Mesendoderm (in vitro differentiated cells): ENCODE measurements at places on chromosomes 12 and 14.

DNA sequence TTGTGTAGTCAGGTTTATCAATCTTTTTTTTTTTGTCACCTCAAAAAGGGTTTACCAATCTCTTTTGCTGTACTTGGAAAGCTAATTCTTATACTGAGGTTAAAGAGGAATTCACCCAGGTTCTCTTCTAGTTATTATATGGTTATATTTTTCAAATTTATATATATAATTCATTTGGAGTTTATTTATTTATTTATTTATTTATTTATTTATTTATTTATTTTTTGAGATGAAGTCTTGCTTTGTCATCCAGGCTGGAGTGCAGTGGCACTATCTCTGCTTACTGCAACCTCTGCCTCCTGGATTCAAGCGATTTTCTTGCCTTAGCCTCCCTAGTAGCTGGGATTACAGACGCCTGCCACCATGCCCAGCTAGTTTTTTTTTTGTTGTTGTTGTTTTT, 73.8 kb downstream of the GPR135 start:
- no peak for DNase-seq

DNA sequence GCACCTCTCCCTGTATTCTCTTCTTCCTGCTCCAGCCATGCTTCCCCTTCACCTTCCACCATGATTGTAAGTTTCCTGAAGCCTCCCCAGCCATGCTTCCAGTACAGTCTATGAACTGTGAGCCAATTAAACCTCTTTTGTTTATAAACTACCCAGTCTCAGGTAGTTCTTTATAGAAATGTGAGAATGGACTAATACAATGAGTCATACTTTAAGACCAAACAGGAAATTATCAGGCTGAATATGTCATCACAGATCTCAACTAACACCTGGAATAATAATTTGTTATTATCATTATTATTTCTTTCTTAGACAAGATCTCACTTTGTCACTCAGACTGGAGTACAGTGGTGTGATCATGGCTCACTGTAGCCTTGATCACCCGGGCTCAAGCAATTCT, 85.4 kb downstream of the KCNMB4 start:
- DNase-seq = no peak

- no peak for DNase-seq
Measured at GRCh38 chr12:21989819-21990412, 48.7 kb upstream of the ABCC9 start.

GRCh38 chr12:53965281-53966084, 7.4 kb upstream of the HOXC11 start:
- peak; percentile 71 for DNase-seq

DNA sequence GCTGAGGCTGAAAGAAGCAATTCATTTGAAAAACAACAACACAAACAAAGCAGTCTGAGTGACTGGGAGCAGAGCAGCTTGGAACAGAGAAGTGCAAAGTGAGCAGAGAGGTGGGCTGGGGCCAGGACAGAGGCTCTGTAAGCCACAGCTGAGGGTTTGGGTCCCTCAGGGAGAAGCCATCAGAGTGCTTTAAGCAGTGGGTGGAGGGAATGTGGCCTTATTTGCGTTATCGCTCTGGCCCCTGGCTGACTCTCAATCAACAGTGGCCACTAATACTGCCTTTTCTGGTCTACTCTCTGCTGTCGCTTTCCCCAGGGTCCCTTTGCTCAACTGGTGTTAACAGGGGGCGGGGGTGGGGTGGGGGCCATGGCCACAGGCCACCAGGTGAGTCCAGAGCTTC, 44.2 kb downstream of the IRF2BPL start:
- no peak for DNase-seq

GRCh38 chr12:96906849-96907670, at the start of gene NEDD1:
TSS of gene NEDD1 (plus strand) at chr12:96907257. CDS start at chr12:96909760, 2,503 bp downstream.
- peak; percentile 94 for DNase-seq

- no peak for DNase-seq
Measured at GRCh38 chr14:88043529-88044443, 38.9 kb downstream of the GPR65 start.

DNA sequence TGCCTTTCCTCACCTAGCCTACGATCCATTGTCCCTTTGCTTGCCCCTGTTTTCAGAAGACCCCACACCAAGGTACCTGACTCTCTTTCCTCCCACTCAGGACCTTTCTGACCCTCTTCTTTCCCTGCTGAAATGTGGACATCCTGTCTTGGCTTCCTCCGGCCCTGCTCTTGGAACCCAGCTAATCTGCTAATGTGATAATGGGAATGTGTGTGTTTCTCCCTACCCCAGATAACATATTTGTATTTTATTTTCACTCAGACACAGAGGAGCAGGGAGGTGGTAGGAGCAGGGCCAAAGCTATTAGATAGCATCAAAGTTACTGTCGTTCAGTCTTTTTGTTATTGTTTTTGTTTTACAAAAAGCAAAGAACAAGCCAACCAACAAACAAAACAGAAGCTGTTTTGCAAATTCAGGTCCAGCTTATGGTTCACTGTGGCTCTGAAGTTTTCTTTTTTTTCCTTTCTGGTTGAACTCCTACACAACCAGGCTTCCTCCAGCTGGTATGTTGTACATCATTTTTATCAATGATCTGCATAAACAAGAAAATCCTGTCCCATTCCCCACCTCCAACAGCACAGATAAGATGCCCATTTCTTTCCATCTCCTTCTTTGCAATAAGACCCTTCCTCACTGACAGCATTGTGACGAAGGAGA, 137.3 kb downstream of the C12orf75 start:
- DNase-seq = no peak

DNA sequence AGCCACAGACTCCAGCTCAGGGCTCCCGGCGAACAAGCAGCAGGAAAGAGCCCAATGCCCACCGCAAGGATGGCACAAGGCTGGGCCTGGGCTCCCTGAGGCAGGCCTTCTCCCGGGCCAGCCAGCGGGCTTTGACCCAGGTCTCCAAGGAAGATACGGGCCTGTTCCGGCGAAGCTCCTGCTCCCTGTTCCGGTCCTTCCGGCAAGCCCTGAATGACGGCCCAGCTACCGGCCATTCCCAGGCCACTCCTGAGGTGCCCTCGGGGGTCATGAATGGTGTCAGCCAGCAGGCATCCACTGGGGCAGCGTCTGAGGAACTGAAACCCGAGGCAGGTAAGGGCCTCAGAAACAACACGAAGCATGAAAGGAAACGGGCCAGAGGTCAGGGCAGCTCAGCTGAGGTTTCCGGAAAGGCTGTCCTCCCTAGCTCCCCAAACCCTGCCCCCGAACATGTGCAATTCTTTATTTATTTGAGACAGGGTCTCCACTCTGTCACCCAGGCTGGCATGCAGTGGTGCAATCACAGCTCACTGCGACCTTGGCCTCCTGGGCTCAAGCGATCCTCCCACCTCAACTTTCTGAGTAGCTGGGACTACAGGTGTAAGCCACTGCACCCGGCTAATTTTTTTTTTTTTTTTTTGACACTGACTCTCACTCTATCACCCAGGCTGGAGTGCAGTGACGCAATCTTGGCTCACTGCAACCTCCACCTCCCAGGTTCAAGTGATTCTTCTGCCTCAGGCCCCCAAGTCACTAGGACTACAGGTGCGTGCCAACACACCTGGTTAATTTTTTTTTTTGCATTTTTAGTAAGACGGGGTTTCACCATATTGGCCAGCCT, 6.0 kb downstream of the EXOC3L4 start:
- DNase-seq = no peak

DNA sequence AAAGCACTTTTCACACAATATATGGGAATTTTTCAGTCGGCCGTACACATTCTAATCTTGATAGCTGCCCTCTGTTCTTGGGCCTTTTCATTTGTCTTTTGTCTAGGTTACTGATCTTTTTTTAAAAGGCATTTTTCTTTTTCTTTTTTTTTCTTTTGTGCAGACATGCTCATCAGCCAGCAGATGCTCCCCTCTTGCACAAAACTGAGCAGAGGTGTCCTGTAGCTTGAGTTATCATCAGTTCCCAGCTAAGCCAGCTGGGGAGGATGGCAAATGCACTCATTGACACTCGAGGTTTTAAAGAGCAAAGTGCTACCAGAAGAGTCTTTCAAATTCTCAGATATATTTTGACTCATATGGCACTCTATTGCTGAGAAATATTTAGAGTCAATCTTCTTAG, 913.9 kb upstream of the SEL1L start:
- peak; percentile 28 for DNase-seq

- no peak for DNase-seq
Measured at GRCh38 chr14:52802597-52802996, 11.2 kb upstream of the GNPNAT1 start.

DNA sequence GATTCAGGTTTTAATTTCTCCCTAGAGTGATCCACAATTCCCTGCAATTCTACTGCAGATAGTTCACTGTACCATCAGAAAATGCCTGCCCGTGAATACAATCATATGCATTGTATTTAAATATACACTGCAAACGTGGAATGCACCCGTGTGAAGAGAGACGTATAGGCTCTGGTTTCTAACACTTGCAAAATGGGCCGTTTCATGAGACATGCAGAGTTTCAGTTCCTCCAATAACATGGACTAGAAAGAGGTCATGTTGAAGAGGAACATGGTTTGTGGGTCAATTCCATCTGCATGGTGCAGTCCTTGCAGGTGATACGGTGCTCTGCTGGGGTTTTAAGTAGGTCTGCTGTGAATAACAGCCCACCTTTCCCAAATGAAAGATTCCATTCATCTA, 373.3 kb downstream of the TMEM132D start:
- DNase-seq = peak; percentile 7

GRCh38 chr12:18446061-18446644, 184.8 kb downstream of the PIK3C2G start:
- peak; percentile 58 for DNase-seq

- no peak for DNase-seq
Measured at GRCh38 chr14:39080886-39081285, 22.1 kb downstream of the SEC23A start.

DNA sequence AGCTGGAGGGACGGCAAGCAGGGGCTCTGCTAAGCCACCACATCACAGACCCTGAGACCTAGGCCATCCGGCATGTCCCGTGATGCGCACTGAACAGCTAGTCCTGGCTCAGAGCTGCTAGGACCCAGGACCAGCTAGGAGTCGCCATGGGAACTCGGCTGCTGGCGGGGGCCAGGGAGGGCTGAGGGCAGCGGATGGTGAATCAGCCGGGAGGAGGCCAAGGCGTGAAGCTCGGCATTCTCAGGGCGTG, 5.1 kb downstream of the AHNAK2 start:
- peak; percentile 90 for DNase-seq

- no peak for DNase-seq
Measured at GRCh38 chr14:88079624-88080023, 74.7 kb downstream of the GPR65 start.

DNA sequence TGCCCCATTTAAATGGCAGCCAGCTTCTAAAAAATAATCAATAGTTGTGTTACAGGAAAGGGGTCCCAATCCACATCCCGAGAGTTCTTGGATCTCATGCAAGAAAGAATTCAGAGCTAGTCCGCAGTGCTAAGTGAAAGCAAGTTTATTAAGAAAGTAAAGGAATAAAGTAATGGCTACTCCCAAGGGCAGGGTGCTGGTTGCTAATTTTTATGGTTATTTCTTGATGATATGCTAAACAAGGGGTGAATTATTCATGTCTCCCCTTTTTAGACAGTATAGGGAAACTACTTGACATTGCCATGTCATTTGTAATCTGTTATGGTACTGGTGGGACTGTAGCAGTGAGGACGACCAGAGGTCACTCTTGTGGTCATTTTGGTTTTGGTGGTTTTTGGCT, 591.3 kb downstream of the LRFN5 start:
- no peak for DNase-seq

DNA sequence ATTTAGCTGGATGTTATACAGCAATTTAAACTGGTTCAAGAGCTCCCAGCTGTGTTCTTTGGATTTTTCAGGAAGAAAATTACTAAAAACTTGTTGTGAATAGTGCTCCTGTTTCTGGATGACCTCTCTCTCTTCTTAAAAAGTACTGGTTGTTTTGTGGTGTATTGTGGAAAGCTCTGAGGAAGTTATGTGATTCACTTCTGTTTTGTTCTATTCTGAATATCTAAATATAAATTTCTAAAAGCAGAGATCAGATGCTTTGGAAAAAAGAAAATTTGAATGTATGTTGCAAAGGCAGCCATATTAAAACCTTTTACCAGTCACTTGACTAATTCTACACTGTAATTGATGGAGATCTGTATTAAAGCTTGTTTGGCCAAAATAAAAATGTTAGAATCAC, 3.4 kb upstream of the C3AR1 start:
- DNase-seq = no peak

- DNase-seq = no peak
Measured at GRCh38 chr12:128114485-128114884, 152.5 kb upstream of the TMEM132C start.

- peak; percentile 54 for DNase-seq
Measured at GRCh38 chr14:92832137-92832700, 38.1 kb downstream of the GOLGA5 start.

DNA sequence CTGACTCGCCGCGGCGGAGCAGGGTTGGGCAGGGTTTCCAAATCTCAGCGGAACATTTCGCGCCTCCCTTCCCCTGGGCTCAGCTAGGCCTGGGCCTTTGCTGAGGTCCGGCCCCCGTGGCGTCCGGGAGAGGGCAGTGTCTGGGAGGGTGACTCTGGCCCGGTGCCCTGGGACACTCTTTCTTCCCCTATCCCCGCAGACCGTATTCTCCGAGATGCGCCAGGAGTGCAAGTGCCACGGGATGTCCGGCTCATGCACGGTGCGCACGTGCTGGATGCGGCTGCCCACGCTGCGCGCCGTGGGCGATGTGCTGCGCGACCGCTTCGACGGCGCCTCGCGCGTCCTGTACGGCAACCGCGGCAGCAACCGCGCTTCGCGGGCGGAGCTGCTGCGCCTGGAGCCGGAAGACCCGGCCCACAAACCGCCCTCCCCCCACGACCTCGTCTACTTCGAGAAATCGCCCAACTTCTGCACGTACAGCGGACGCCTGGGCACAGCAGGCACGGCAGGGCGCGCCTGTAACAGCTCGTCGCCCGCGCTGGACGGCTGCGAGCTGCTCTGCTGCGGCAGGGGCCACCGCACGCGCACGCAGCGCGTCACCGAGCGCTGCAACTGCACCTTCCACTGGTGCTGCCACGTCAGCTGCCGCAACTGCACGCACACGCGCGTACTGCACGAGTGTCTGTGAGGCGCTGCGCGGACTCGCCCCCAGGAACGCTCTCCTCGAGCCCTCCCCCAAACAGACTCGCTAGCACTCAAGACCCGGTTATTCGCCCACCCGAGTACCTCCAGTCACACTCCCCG, 3.0 kb downstream of the WNT1 start:
- DNase-seq = peak; percentile 63

GRCh38 chr12:119410396-119410795, 75.9 kb downstream of the CCDC60 start:
- DNase-seq = peak; percentile 91

DNA sequence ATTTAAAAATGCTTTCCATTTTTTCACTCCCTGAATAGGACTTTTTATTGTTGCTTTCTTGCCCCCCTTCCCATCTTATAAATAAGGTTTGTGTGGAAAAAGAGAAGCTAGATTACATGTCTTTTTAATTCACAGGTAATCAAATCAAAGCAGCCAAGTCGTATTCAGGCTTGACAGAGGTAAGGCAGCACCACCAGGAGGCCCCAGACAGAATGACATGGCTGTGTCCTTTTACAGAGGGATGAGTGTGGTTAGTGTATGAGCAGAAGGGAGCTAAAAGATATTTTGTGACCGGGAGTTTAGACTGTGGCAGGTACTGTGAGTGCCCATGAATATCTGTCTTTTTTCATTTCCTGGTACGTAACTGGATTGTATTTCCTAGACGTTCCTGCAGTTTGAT, 596.1 kb downstream of the ETNK1 start:
- DNase-seq = peak; percentile 65
